ENCODE measurements at places on chromosomes 2 and 18.

GRCh38 chr2:145597809-145598208 lies 1077.9 kb upstream of the ZEB2 start:
- DNase-seq: no peak

- DNase-seq: no peak
Measured at GRCh38 chr2:118274841-118275510, 186.7 kb downstream of the INSIG2 start.

GRCh38 chr18:76756531-76757253 lies 65.7 kb upstream of the ZNF236 start:
- DNase-seq: no peak

DNA sequence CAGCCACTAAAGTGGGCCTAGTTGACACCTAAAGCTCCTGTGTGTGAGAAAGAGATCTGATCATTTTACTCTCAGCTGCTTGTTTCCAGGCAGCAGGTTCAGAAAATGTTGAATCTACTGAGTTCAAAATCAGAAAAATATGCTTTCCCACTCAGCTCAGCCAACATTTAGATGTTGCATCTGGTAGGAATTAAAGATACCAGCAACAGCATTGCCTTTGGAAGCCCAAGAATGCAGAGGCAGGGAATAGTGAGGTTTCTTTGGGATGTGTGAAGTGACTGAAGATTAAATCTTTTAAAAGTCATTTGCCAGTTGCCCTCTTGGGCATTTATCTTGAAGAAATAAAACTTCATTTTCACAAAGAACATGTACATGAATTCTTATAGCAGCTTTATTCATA lies 33.9 kb upstream of the DOCK10 start:
- DNase-seq: no peak

Measured in HS-27A (cell line).